ENCODE measurements at places on chromosomes 6 and 20.

DNA sequence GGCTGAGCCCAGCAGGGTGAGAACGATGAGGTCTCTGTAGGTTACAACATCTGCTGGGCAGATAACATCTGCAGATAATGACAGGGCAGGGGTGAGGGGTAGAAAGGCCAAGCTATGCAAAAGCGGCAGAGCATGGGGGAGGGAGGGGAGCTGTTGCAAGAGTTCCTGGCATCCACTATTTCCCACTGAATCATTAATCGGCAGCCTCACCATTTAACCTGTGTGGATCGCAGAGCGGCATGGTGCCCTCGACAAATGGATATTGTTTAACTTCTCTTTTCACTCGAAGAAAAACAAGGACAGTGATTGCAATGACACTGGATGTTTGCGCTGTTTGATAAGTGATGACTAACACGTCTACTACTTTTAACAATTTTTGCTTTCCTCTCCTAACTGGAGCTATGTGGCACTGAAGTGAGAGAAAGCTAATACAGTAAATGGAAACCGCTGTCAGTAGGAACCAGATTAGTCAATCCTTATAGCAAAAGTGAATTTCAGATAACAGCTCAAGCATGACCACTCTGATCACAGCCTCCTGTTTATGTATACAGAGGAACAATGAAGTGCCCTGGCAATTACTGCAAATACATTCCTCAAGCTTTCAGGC is 381.5 kb downstream of the TFAP2A start:
- no peak for DNase-seq

DNA sequence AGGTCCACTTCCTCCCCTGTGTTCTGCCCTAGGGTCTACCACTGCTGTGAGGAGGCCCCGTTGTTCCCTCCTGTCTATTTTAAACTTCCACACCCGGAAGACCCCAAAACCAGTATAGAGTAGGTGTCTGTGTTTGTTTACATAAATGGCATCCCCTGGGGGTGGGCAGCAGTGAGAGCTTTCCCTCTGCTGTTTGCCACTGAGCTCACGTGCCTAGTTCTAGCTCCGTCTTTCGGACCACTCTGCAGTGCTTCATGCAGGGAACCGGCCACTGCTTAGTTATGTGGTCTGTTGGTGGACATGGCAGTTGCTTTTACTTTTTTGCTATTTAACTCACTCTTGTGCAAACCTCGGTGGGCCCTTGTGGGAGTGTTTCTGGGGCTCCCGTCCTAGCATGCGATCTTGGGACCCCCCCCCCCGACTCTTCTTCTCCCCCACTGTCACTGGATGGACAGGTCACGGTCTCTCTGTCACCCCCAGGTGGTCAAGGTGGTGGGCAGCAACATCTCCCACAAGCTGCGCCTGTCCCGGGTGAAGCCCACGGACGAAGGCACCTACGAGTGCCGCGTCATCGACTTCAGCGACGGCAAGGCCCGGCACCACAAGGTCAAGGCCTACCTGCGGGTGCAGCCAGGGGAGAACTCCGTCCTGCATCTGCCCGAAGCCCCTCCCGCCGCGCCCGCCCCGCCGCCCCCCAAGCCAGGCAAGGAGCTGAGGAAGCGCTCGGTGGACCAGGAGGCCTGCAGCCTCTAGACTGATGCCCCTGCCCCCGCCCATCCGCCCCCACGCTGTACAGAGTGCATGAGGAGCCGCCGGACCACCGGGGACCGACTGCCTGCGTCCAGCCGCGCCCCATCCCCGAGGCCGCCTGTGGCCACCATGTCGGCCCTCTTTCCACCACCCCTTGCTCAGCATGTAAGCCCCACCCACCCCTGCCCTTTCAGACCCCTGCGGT is 40.9 kb downstream of the VSTM2L start:
- no peak for DNase-seq

- DNase-seq: no peak
Measured at GRCh38 chr6:55833284-55833683, 42.1 kb downstream of the BMP5 start.

DNA sequence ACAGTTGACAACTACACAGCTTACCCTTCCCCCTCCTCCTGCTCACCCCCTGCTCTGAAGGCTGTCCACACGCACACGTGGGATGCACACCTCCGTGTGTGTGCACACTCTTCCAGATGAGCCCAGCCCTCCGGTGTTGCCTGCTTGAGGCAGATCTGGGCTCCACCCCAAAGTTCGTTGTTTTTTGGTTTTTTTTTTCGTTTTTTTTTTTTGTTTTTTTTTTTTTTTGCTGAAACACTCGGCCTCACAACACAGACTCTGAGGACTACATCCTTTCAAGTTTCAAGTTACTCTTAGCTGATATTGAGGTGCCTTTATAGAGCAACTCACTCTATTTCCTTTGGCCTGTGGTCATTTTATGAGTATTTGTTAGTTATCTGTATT is 88.2 kb downstream of the RREB1 start:
- DNase-seq: no peak

- no peak for DNase-seq
Measured at GRCh38 chr6:150323205-150323604, 45.6 kb upstream of the IYD start.

DNA sequence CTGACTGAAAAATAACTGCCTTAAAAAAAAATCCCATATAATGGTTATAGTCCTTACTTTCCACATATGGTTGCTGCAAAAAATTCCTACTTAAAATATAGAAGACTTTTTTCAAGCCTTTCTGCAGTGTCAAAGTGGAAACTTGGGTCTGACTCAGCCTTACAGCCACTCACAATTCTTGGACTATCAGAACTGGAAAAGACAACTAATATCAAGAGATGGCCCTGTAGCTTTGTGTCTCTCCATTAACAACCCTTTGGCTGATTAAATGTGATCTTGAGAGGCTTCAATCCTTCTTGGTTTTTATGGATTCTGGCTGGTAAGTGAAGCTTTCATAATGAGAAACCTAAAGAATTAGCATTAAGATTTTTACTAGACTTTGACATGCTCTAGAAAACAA is 307.8 kb downstream of the RNGTT start:
- DNase-seq: no peak
